ENCODE measurements at places on chromosomes 7 and 10.

- no peak for DNase-seq
Observed at GRCh38 chr10:42933448-42934340, 143.2 kb upstream of the RET start.

GRCh38 chr7:95925971-95926370 lies 153.6 kb downstream of the DYNC1I1 start:
- DNase-seq = no peak

DNA sequence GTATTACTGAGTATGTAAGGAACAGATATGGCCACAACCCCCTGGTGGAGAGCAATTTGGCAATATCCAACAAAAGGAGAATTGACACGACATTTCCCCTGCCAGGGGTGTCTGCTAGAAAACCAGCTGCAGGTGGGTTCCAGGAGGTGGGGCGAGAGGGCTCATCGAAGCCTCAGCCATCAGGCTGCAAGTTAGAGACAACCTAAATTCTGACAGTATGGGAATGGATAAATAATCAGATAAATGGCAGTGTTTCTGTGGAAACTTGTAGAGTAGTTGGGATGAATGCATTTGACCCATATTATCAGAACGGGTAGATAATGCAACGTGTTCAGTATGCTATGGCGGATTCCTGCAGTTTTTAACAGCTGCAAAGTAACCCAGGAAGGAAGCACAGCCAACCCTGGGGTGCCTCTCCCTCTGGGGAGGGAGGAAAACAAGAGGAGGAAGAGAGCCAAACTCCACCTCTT lies 3.5 kb downstream of the TMEM273 start:
- no peak for DNase-seq

- DNase-seq = no peak
Observed at GRCh38 chr7:79531905-79532664, 78.6 kb upstream of the MAGI2 start.

DNA sequence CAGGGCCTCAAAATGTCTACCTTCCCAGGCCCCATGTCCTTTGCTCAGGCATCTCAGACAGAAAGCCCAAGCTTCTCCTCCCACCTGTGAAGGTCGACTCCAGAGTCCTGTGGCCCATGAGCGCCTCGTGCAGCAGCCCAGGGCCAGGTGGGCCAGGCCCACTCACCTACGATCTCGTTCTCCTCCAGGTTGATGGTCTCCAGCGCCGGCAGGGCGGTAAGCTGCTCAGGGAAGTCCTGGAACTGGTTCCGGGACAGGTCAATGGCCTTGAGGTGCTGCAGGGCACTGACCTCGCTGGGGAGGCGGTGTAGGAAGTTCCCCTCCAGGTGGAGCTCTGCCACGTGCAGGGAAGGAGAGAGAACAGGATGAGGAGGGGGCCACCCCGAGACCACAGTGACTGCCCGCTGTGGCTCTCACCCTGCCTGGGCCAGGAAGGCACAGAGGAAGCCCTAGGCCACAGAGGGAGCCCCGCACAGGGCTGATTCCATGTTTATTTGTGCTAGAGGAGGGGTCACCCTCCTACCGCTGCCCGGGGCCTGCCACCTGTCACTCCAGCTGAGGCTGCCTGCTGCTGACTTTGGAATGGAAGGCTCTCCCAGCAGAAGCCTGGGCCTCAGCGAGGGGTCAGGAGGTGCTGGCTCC lies 40.0 kb upstream of the NPFFR1 start:
- DNase-seq = no peak

DNA sequence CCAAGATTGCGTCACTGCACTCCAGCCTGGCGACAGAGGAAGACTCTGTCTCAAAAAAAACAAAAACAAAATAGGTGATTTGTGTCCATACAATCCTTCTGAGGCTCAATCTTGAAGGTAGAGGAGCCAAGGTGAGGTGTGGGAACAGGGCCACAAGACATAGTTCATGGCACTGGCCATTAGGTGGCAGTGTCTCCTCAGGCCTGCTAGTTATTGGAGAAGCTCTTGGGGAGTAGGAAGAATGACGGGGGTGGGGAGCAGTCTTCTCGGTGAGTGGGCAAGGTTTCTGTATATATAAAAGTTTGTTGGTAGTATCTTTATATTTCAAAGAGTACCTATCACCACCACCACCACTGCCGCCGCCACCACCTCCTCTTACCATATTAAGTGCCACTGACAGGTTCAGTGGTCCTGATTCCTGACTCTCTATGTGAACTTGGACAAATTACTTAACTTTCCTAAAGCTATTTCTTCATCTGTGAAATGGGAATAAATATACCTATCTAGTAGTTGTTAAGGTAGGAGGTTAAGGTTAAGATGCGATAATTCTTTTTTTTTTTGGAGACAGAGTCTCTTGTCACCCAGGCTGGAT lies 24.0 kb downstream of the CCSER2 start:
- no peak for DNase-seq

- DNase-seq = no peak
Observed at GRCh38 chr10:8300925-8301324, 246.4 kb downstream of the GATA3 start.

- no peak for DNase-seq
Observed at GRCh38 chr10:62635127-62635526, 169.4 kb upstream of the ADO start.

- DNase-seq = no peak
Observed at GRCh38 chr7:26388256-26388655, 96.6 kb downstream of the SNX10 start.

DNA sequence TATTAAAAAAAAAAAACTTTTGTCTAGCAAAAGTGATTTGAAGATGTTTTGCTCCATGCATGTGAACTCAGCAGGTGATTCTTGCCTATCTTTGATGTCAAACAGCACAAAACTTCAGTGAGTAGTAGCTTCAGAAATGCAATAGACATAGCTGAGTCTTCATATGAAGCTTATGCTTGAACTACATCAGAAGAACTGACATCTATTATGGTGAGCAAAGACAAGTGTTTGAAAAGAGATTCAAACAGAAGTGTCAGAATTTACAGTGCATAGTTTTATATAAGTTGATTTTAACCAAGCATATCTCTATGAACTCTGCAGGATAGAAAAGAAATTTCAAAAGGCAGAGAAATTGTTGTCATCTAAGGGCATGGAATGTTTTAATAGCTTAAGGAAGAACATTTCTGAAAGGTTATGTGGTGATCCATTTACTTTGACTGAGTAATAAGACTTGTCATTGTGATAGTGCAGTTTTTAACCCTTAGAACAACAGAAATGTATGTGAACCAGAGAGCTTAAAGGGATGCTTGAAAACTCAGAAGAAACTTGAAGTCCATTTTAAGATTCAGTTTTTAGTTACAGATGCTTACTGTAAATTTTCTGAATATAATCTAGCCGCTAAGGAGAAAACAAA lies 351.4 kb downstream of the MDFIC start:
- DNase-seq = no peak

DNA sequence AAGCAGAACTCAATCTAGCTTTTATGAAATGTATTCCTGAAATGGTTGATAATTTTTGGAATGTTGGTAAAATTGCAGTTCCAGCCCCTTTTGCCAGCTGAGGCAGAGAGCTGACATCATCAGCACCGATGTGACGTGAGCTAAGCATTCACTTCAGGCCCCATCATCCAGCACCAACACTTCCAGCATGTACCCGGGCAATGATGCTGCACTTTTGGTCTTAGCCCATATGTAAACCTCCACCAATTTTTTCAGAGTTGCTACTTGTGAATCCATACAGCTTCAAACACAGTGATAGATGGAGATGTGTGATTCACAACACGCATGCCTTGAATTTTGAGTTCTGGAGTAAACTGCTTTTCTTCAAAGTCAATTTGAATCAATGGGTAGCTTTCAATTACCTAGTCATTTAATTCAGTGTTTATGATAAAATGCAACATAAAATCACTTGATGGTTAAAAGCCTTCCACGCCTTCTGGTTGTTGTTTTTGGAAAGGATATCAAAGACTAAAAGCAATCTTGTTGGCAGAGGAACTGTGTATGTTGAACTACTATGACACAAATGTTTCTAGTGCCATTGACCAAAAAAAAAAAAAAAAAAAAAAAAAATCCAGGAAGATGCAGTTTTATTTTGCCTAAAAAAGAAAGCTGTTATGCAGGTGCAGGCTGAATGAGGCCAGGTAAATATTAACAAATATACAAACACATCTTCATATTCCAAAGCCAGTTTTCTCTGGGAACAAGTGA lies 73.9 kb downstream of the NRP1 start:
- DNase-seq = no peak

GRCh38 chr10:79013406-79013987 lies 55.3 kb upstream of the ZMIZ1 start:
- DNase-seq = no peak

Data from iPS DF 19.7 (cell line).